Activated CD4-positive, alpha-beta memory T cell treated with anti-CD3 and anti-CD28 coated beads for 36 hours (primary cell): ENCODE measurements at places on chromosomes 12 and 14. TPM values are rescaled to one million over a fixed set of nuclear protein-coding genes. Genes with fewer than 3 reads are reported as not detected.

DNA sequence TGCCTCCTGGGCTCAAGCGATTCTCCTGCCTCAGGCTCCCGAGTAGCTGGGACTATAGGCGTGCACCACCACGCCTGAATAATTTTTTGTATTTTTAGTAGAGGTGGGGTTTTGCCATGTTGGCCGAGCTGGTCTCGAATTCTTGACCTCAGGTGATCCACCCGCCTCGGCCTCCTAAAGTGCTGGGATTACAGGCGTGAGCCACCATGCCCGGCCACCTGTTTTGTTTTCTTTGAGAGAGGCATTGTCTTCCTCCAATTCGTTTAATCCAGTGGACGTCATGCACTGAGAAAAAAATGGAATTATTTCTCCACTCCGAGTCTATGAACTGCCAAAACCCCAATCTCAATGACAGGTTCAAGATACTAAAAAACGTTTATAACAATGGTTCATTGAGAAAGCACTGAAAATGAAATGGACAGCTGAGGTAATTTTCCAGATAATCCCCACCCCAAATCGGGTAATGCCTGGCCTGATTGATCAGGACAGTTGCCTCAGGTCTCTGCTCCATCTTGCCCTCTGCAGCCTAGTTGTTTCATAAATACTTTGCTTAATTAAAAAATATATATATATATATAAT, 132.7 kb upstream of the PARP11 start:
- no peak for DNase-seq

- no peak for DNase-seq
Measured at GRCh38 chr14:68305738-68306137, 486.2 kb downstream of the RAD51B start.

Gene KCNK10
- total RNA-seq = not detected

Gene SLC6A15
- total RNA-seq = 0.17 TPM

Gene CCDC175
- total RNA-seq = not detected
